ENCODE measurements at places on chromosomes 5 and 9. TPM values are rescaled to one million over a fixed set of nuclear protein-coding genes. Genes with fewer than 3 reads are reported as not detected.

The C9orf153 gene
- 0.37 TPM for total RNA-seq

The PLAC8L1 gene
- 0.52 TPM for total RNA-seq

DNA sequence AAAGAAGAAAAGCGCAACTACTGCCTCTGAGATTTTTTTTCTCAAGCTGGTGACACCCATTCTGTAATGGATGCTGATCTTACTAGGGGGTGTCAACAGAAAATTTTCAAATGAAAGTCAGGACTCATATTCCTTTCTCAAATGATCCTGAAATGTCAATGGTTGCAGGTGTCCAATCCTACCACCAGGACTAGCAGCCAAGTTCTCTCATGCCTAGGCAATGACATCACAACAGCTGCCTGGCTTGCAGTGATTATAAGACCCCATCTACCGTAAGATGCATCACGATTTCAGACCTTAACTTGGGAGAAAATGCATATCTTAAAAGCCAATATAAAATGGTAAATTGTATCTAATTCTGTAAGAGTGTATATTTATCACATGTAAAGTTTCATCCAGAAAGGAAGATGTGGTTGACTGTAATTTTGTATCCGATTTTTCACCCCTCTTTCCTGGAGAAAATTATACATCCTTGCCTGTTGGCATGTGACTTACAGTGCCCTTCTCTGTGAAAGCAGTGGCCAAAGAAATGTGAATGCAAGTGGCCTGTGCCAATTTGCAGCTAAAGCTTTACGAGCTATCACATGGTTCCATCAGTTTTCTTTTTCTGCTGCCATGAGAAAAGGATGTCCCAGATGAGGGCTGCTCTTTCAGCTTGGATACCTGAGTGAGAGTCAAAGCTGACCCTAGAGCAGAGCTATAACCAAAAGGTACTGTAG lies 104.4 kb downstream of the DENND1A start:
- DNase-seq = no peak

- peak; percentile 66 for DNase-seq
These were observed 176.3 kb upstream of the OTULINL start for GRCh38 chr5:14405267-14405666.

DNA sequence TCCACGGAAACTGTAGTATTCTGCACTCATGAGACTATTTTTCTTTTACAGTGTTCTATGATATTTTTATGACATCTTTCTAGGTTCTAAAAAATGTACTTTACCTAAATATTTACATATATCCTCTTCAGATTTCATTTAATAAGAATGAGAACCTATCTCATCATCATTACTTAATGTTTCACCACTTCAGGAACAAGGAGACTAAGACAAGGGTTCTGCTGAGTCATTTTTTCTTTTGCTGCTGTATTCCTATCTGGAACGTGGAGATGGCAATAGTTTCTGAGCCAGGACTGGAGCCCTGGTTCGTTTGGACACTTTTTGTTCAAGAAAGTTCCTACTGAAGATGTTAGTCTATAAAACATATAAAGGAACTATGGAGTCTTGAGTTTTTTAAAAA lies 258.2 kb upstream of the MAP3K1 start:
- no peak for DNase-seq
